Naive B cell (primary cell): ENCODE measurements at places on chromosomes 12 and 14. TPM values are rescaled to one million over a fixed set of nuclear protein-coding genes. Genes with fewer than 3 reads are reported as not detected.

RNASE7 gene
- polyA plus RNA-seq, result not detected

KRT73 gene
- not detected for polyA plus RNA-seq

NINJ2 gene
- polyA plus RNA-seq, result 28.9 TPM

RAN gene
- 536 TPM for polyA plus RNA-seq

SYT1 gene
- not detected for polyA plus RNA-seq

REC8 gene
- polyA plus RNA-seq, result 3.6 TPM

ST8SIA1 gene
- not detected for polyA plus RNA-seq

ANKS1B gene
- polyA plus RNA-seq, result not detected

CEBPE gene
- 0.55 TPM for polyA plus RNA-seq

CCDC184 gene
- polyA plus RNA-seq, result 0.19 TPM

DNA sequence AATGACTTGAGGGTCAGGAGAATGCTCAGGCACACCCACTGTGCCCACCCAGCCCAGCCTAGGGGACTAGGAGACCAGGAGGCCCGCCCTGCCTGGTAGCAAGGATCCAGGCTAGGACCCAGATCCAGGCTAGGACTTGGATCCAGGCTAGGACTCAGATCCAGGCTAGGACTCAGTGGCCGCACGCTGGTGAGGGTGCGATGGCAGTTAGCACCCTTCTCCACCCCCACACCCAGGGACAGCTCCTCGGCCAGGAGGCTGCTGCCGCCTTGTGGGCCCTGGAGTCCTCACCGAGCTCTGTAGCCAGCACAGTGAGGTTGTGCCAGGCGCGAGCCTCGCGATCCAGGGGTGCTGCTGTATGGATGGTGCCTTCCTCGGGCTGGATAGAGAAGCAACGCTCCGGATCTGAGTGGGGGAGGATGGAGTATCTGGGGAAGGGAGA is 5.1 kb downstream of the CDH24 start:
- H3K27ac ChIP-seq, result no peak overlapping the region
- peaks cover 16% of the 10 kb centered on the region for H3K4me1 ChIP-seq
- H3K36me3 ChIP-seq, result no peaks in the 10 kb centered on the region
- DNase-seq, result no peak
- no peak overlapping the region for H3K4me3 ChIP-seq
- peaks cover 5% of the 10 kb centered on the region for H3K27me3 ChIP-seq

- H3K36me3 ChIP-seq, result peaks cover 13% of the 10 kb centered on the region
- no peak overlapping the region for H3K4me3 ChIP-seq
- H3K27me3 ChIP-seq, result no peaks in the 10 kb centered on the region
- peaks cover 13% of the 10 kb centered on the region for H3K4me1 ChIP-seq
- no peak overlapping the region for H3K27ac ChIP-seq
- DNase-seq, result no peak
These were observed 80.9 kb downstream of the SLC4A8 start for GRCh38 chr12:51505360-51506105.

DNA sequence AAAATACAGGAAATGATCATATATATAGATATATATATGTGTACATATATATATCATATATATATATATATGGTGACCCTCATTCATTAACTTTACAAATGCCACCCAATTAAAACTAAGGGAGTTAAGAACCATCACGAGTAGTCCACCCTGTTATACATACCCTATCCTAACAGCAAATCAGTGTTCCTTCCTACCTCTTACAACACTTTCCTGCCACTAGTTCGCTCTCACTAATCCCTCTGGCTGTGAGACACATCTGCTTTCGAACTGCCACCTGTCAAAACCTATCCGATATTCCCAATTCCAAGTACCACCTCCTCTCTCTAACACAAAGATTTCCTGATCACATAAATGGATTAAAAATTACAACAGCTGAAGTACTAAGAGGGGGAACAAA is 100.5 kb downstream of the EEA1 start:
- H3K4me1 ChIP-seq, result no peaks in the 10 kb centered on the region
- no peaks in the 10 kb centered on the region for H3K27me3 ChIP-seq
- no peak overlapping the region for H3K27ac ChIP-seq
- DNase-seq, result no peak
- H3K36me3 ChIP-seq, result peaks cover 7% of the 10 kb centered on the region

DNA sequence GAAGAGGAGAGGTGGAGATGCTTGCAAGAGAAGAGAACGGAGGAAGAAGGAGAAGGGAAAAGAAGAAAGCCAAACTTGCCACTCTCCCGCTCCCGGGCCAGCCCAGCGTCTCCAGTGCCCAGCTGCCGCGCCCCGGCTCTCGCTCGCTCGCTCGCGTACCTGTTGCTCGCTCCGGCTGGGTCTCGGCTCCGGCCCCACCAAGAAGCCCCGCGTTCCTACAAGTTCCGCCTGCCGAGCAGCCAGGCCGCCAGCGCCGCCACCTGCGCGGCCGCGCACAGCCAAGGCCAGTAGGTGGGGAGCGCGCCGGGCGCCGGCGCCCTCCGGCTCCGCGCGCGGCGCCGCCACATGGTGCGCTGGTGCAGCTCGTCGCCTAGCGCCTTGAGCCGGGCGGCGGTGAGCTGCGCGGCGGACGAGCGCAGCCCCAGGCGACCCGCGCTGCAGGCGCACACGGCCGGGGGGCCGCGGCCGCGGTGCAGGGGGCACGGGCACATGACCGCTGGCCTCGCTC is 370 bp downstream of the HRK start:
- peaks cover 43% of the 10 kb centered on the region for H3K27me3 ChIP-seq
- peak overlapping the region; percentile 88 for H3K27ac ChIP-seq
- H3K4me1 ChIP-seq, result peaks cover 40% of the 10 kb centered on the region
- no peaks in the 10 kb centered on the region for H3K36me3 ChIP-seq
- H3K4me3 ChIP-seq, result peak overlapping the region; percentile 88
- peak; percentile 64 for DNase-seq

DNA sequence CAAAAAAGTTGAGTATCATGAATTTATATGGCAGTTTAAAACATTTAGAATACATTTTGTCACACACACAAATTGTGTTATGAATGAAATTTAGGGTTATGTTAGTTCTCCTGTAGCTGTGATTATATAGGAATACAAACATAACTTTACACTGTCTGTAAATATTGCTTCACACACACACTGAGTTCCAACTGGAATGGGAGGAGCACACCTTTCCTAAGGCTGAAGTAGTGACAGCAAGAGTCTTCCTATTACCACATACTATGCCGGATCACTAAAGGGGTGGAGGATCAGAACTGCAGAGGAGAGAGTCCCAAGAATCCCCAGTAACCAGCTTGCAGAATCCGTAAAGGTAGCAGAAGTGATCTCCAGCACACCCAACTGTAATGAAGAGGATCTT is 63.7 kb downstream of the DNAI7 start:
- no peaks in the 10 kb centered on the region for H3K36me3 ChIP-seq
- H3K27ac ChIP-seq, result no peak overlapping the region
- no peak overlapping the region for H3K4me3 ChIP-seq
- DNase-seq, result no peak
- no peaks in the 10 kb centered on the region for H3K27me3 ChIP-seq

DNA sequence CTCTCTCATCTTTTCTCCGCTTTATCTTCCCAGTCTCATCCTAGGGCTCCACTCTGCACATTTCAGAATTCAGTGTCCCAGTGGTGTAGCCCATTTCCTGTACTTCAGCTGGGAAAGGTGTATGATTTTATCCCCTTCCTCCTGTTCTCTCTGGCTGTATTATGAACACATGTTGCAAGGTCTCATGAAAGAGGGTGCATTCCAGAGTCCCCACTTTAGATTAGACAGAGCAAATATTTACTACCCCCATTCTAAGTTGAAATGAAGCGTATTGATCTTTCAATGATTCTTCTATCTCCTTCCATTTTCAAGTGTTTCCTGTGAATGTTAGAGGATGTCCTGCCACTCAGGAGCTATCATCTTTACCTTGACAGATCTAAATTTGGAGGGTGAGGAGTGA is 123.2 kb downstream of the WIF1 start:
- H3K36me3 ChIP-seq, result no peaks in the 10 kb centered on the region
- no peak for DNase-seq
- no peaks in the 10 kb centered on the region for H3K4me1 ChIP-seq

- no peak for DNase-seq
- peak overlapping the region; percentile 27 for H3K27ac ChIP-seq
- peaks cover 5% of the 10 kb centered on the region for H3K36me3 ChIP-seq
- H3K4me3 ChIP-seq, result no peak overlapping the region
- H3K27me3 ChIP-seq, result no peaks in the 10 kb centered on the region
- peaks cover 18% of the 10 kb centered on the region for H3K4me1 ChIP-seq
These were observed 86.5 kb downstream of the DAAM1 start for GRCh38 chr14:59274991-59275391.

DNA sequence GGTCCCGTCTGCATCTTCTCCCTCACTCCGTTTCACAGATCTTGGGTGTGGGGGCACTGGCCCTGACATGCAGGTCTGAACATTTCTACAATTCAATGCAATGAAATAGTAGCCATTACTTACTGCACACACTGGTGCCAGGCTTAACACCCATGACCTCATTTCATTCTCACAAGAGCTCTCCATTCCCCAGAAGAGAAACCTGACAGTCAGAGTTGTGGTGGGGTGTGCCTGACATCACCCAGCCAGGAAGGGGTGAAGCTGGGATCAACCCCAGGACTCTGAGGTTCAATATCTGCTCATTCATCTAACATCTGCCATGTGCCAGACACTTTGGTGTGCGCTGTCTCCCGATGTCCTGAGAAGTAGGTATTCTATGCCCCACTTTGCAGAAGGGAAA is 34.7 kb downstream of the MVK start:
- H3K27me3 ChIP-seq, result peaks cover 48% of the 10 kb centered on the region
- no peak overlapping the region for H3K4me3 ChIP-seq
- no peak for DNase-seq
- no peaks in the 10 kb centered on the region for H3K4me1 ChIP-seq
- H3K36me3 ChIP-seq, result no peaks in the 10 kb centered on the region

DNA sequence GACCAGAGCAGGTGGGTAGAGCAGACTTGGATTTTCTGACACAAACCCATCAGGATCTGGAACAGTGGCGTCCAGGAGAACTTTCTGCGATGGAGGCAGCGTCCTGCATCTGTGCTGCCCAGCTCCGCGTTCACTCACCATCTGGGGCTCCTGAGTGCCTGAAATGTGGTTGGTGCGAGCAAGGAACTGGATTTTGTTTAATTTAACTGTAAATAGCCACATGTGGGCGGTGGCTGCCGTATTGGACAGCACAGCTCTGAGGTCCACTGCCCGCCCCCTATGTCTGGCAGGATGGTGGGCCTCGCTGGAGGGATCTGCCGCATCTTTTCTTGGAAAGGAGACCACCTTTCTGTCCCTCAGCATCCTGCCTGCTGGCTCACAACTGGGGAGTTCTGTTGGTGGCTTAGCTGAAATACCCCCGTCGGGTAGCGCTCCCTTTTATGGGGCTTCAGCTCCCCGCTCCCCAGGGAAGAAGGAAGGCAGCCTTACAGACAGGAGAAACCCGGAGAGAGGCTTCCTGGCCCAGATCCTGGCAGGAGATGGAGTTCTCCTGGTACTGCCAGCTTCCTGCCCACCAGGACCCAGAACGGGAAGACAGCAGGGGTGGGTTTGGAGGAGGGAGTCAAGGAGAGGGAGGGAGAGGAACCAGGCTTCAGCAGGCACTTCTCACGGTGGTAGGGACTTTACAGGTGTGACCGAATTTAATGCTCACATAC is 184.9 kb upstream of the PRMT8 start:
- no peak overlapping the region for H3K4me3 ChIP-seq
- H3K27me3 ChIP-seq, result peaks cover 12% of the 10 kb centered on the region
- H3K27ac ChIP-seq, result no peak overlapping the region
- H3K36me3 ChIP-seq, result no peaks in the 10 kb centered on the region
- H3K4me1 ChIP-seq, result no peaks in the 10 kb centered on the region

- H3K27ac ChIP-seq, result no peak overlapping the region
- peaks cover 20% of the 10 kb centered on the region for H3K27me3 ChIP-seq
- peaks cover 17% of the 10 kb centered on the region for H3K36me3 ChIP-seq
- no peaks in the 10 kb centered on the region for H3K4me1 ChIP-seq
- H3K4me3 ChIP-seq, result no peak overlapping the region
These were observed 45.8 kb downstream of the HSD17B6 start for GRCh38 chr12:56808954-56809353.

GRCh38 chr14:100341301-100342031 is 18.3 kb downstream of the SLC25A47 start:
- peaks cover 33% of the 10 kb centered on the region for H3K4me1 ChIP-seq
- H3K36me3 ChIP-seq, result peaks cover 17% of the 10 kb centered on the region
- no peaks in the 10 kb centered on the region for H3K27me3 ChIP-seq
- DNase-seq, result peak; percentile 49
- H3K27ac ChIP-seq, result peak overlapping the region; percentile 92

- peak; percentile 68 for DNase-seq
- H3K27me3 ChIP-seq, result no peaks in the 10 kb centered on the region
- H3K4me1 ChIP-seq, result peaks cover 27% of the 10 kb centered on the region
- peak overlapping the region; percentile 67 for H3K27ac ChIP-seq
- no peaks in the 10 kb centered on the region for H3K36me3 ChIP-seq
- peak overlapping the region; percentile 73 for H3K4me3 ChIP-seq
These were observed 1168.4 kb downstream of the TMEM121 start for GRCh38 chr14:106694638-106695393.

DNA sequence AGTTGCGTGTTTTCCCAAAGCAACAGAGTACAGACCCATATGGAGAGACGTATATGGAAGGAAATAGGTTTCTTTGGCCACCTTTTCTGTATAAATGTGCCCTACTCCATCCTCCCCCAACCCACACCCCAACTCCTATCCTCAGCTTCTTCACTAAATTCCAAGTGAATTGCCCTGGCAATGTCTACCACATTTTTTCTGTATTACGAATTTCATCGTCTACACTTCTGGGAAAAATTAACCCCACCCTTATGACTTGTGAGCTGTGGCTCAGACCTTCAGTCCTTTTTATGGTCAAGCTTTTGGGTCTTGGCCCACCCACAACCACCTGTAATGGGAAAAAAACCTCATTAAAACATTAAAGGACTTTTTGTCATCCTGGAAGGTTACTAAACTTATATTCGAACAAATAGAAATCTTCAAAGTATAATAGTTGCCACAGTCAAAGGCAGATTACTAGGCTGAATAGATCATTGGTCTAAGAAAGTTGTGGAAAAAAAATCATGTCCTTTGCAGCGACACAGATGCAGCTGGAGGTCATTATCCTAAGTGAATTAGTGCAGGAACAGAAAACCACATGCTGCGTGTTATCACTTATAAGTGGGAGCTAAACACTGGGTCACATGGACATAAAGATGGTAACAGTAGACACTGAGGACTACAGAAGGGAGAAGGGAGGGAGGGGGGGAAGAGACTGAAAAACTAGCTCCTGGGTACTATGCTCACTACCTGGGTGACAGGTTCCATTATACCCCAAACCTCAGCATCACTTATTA is 15.7 kb upstream of the NFKBIA start:
- no peaks in the 10 kb centered on the region for H3K36me3 ChIP-seq
- H3K4me3 ChIP-seq, result no peak overlapping the region
- no peak overlapping the region for H3K27ac ChIP-seq
- no peak for DNase-seq
- peaks cover 12% of the 10 kb centered on the region for H3K4me1 ChIP-seq
- H3K27me3 ChIP-seq, result no peaks in the 10 kb centered on the region

- no peaks in the 10 kb centered on the region for H3K36me3 ChIP-seq
- H3K4me3 ChIP-seq, result no peak overlapping the region
- H3K27ac ChIP-seq, result no peak overlapping the region
These were observed 18.1 kb upstream of the PPP1R1A start for GRCh38 chr12:54606556-54606955.
